ENCODE measurements at places on chromosomes 3 and 15.

DNA sequence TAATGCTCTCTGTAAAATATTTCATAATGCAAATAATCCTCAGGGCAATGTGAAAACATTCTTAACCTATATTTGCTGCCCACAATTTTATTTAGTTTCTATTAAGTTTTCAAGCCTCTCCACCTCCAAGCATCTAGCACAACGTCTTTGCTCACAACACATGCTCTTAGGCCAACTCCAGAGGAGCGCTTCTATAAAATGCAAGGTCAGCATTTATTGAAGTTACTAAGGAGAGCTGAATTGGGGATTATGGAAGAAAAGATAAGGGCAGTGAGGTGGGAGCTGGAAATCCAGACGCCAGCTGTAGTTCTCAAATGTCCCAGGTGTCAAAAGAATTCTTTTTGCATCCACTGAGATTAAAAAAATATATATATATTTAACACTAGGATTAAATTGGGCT is 996 bp downstream of the RABL3 start:
- H3K36me3 ChIP-seq, result peaks cover 23% of the 10 kb centered on the region
- H3K4me1 ChIP-seq, result peaks cover 25% of the 10 kb centered on the region
- H3K27me3 ChIP-seq, result no peaks in the 10 kb centered on the region

DNA sequence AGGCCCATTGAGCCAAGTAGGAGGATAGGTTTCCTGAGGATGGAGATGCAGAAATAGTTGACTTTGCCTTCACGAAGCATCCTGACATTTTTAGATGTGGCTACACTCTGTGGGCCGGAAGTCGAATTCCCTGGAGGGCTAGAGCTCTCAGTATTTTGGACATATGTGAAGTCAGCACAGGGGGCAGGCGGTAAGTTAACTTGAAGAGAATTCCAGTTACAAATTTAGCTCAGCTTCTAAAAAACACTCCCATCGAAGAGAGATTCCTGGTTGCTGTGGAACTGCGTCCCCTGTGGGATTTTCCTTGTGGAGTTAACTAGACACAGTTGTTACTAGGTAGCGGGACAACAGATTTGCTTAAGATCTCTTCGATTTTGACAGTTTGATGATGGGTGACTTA is 161.9 kb upstream of the RGMA start:
- peaks cover 2% of the 10 kb centered on the region for H3K4me1 ChIP-seq
- DNase-seq, result no peak
- H3K27ac ChIP-seq, result no peak overlapping the region
- no peaks in the 10 kb centered on the region for H3K36me3 ChIP-seq

DNA sequence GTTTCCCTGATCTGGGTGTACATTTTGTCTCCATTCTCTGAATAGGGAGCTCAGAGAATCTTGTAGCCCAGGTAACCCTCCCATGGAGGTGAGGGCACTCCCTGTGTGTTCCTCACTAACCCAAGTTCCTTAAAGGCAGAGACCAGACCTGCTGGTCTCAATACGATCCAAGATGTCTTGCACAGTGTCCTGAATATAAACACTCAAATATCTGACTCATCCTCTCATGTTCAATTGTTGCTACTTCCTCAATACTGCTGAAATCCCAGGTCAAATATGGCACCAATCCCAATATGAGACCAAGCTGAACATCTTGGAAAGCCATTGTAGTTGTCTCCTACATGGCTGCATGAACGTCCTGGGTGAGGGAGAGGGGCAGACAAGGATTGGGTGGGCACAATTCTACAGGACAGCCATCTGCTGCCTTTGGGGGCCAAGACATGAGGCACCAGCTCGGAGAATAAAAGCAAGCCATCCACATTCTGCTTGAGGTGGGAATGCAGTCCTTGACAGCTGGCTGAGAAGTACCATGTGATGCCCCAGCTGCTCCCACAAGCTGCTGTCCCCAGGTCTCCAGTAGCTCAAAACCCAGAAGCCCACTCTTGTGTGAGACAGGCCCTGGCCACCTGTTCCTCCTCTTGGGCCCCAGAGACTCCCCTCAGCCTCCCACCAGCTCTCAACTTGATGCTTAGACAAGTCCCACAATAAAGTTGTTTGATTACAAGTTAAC is 18.2 kb downstream of the TBC1D2B start:
- no peak overlapping the region for H3K27ac ChIP-seq
- peaks cover 19% of the 10 kb centered on the region for H3K4me1 ChIP-seq
- H3K4me3 ChIP-seq, result no peak overlapping the region
- no peaks in the 10 kb centered on the region for H3K36me3 ChIP-seq
- no peak for DNase-seq

DNA sequence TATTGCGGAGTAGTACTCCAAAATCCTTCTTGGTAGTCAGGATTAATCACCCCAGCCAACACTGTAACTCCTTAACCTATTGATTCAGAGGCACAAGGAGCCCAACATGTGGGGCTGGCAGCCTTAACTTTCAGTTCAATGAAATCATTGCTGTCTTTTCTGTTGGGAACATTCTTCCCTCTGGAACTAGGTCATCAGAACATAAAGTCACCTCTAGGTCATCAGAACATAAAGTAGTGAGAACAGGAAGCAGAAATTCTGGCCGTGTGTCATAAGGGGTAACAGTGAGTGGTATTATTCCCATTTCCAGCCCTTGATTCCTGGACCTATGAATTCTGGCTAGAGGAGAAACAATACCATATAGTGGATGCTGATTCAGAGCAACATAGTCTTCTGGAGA is 71.5 kb upstream of the TNIK start:
- no peaks in the 10 kb centered on the region for H3K27me3 ChIP-seq
- H3K27ac ChIP-seq, result no peak overlapping the region
- H3K4me3 ChIP-seq, result no peak overlapping the region

GRCh38 chr15:46556559-46557379 is 921.9 kb downstream of the SQOR start:
- no peak for DNase-seq
- H3K4me3 ChIP-seq, result no peak overlapping the region
- no peak overlapping the region for H3K27ac ChIP-seq
- H3K4me1 ChIP-seq, result peaks cover 12% of the 10 kb centered on the region

All from mesothelial cell of epicardium (in vitro differentiated cells).